Activated CD8-positive, alpha-beta memory T cell treated with anti-CD3 and anti-CD28 coated beads, Interleukin-2, amount 50 U/mL, for 4 hours (primary cell): ENCODE measurements at places on chromosomes 13 and 19.

DNA sequence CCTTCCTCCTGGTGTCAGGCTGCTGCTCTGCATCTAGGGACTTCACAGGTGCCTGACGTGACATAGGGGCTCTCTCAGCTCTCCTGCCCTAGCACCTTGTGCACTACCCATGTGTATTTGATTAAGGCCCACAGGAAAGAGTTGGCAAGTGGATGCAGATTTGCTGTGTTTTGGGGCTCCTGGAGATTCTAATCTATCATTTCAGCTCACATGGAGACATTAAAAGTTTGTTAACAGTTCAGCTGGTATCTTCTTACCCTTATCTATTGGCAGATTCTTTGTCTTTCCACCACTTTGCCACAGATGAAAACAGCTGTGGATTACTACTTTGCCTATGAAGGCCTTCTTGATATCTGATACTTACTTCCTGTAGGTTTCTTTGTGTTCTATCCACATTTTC, 41.9 kb downstream of the WASF3 start:
- DNase-seq = no peak

- DNase-seq = peak; percentile 41
These were observed 569 bp upstream of the MCF2L start for GRCh38 chr13:112968380-112968909.

- DNase-seq = no peak
These were observed 6.7 kb downstream of the SPPL2B start for GRCh38 chr19:2334986-2335846.

DNA sequence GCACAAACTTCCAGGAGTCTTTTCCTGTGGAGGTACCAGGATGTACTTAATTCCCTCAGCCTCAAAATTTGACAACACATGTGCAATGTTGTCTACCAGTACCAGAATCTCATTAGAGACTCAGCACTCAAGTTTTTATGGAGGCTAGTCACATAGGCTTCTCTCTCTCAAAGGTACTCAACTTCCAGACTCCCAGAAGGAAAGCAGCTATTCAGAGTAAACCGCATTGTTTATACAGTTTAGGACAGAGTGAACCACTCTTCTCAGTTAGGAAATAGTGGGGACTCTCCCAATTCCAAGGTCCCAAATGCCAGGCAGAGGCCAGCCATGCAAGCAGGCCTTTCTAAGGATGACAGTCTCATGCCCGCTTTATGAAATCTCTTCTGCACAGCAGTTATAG, 8.5 kb upstream of the C1QTNF9B start:
- DNase-seq = no peak

DNA sequence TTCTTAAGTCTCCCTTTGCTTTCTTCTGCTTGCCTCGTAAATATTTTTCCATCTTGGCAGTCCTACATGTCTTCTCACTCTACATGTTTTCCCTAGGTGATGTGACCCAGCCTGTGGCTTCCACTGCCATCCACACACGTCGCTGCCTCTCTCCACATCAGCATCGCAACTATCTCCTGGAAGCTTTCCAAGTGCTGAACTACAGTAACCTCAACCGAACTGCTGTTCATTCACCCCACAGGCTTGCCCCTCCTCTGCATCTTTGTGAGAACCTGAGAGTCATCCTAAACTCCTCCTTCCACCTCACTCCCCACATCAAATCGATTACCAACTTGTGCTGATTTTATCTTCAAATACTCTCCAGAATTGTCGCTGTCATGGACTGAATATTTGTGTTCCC, 41.2 kb upstream of the USPL1 start:
- peak; percentile 42 for DNase-seq

DNA sequence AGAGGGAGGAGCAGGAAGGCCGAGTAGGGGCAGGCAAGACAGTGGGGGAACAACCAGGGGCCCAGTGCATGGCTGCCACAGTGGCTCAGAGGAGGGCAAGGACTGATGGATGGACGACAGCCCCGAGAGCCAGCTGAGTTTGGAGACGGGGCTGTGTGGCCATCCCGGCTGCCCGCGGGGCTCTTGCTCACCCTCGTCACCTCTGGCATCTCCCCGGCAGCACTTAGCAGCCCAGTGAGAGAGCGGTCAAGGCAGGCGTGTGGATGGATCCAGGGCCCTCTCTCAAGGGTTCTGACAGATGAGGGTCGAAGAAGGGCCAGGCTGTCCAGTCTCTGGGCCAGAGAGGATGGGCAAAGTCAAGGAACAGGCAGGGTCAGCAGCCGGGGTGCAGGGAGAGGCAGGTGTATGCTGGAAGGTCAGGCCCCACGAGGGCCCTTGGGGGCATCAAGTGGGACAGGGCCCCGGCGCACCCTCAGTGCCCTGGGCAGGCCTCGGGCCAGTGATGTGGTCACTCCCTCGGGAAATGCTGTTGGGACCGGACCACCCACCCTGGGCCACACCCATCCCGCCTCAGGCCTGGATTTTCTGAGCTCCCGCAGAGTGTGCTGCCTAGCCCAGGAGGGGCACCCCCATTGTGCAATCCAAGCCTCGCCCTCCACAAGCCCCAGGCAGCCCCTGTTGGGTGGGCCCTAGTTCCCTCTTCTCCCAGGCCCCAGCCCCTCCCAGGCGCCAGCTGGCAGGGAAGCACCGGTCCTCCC, 56.4 kb upstream of the TPM4 start:
- DNase-seq = no peak

DNA sequence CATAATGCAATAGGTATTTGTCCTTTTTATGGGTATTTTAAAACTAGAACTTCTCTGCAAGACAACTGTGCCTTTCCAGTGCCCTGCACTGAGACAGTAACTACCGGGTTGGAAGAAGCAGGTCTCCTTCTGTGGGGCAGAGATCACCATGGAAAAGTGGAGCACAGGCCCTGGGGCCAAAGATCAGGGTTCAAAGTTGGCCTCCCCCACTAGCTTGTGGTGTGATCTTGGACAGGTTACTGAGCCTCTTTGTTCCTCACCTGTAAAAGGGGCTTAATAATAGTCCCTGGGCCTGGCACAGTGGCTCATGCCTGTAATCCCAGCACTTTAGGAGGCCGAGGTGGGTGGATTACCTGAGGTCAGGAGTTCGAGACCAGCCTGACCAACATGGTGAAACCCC, 68.3 kb downstream of the CEBPG start:
- no peak for DNase-seq
